GM13976 (cell line): ENCODE measurements at places on chromosomes 1 and 21.

DNA sequence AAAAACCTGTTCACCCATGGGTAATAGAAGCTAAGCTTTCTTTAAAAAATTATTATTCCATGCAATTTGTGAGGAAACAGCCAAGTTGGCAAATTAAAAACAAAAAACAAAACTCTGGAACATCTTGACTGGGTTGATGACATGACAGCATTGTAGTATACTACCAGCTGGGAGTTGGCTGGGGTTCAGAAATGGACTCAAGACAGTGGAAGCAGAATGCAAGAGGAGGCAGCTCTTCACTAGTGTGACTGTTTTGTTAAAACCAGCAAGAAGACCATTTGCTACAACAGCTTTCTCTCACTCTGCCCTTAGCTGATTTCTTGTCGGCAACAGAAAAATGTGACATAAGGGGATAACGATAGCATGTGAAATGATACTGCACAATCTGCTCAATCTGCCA lies 1298.9 kb upstream of the ADGRL4 start:
- no peak for DNase-seq

- no peak for DNase-seq
These were observed 26.9 kb downstream of the IGSF21 start for GRCh38 chr1:18134324-18135046.

DNA sequence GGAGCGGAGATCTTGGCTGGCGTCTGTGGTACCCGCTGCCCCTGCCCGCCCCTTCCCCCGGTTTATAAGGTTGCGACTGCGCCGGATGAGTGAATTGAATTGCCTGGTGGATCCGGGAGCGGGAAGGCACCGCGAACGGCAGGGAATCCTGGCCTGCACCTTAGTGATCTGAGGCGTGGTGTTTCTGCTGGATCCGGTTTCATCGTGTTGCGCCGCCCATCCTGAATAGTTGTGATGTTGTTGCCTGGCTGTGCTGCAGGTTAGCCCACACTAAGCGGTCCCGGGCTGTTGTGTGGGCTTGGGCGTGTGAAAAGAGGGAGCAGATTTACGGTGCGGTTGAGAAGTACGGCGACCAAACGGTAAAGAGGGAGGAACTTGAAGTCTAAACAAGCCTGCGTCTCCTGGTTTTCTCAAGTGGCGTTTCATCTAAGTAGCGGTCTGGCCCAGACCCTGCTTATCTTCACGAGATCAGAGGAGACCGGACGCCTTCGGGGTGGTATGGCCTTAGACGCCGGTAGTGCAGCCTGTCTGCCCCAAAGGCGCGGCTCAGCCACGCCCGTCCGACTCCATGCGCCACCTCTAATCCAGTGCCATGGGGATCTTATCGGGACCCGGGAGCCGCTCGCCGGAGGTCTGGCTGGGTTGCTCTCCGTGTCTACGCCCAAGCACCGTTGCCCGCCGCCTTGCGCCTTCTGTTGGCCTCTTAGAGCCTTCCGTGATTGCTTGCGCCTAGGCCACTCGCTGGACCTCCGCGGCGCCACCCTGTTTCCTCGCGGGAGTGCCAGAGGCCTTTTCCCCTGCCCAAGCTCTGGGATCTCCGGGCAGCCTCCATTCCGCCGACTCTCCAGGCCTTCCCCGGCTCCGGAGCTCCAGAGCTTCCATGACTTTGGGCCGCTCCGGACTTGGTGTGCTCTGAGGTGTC lies 87.5 kb upstream of the RHOU start:
- peak; percentile 29 for DNase-seq

- no peak for DNase-seq
These were observed 36.7 kb downstream of the NEK2 start for GRCh38 chr1:211638689-211639101.

GRCh38 chr1:21939650-21940374 lies 2.7 kb upstream of the HSPG2 start:
- DNase-seq: no peak

GRCh38 chr1:67608661-67609576 lies 76.1 kb upstream of the GADD45A start:
- DNase-seq: no peak

DNA sequence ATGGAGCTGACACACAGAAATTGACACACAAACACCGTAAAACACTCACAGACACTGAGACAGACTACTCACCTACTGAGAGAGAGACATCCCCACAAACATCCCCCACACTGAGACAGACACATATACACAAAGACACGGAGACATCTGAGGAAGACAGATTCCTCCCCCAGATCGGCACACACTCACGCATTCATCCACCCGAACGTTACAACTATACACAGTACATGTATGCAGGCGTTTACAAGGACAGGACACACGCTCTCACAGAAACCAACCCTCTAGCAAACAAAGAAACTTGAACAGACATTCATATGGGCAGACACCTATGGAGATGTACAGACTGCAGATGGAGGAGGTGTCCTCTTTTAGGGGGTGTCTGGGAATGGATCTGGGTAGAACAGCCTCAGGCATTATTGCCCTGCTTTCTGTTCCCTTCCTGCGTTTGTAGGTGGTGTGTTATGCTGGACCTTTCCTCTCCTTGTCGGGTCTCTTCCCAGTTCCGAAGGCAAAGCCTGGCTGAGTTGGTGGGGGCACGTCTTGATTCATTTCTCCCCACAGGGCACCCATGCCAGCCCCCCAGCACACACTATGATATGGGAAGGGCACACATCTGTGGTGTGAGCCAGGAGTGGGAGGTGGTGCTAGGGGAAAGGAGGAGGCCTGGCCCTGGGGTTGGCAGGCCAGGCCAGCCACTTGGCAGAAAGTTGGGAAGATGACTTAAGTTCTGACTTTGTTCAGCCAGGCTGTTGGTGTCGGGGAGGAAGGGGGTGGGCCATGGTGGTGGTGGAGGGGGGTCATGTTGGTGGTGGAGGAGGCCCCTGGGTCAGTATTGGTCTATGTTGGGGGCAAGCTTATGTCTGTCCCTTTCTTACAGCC lies 1.5 kb downstream of the KIRREL1 start:
- no peak for DNase-seq

- DNase-seq: no peak
These were observed 27.0 kb downstream of the DISC1 start for GRCh38 chr1:231653632-231654031.

DNA sequence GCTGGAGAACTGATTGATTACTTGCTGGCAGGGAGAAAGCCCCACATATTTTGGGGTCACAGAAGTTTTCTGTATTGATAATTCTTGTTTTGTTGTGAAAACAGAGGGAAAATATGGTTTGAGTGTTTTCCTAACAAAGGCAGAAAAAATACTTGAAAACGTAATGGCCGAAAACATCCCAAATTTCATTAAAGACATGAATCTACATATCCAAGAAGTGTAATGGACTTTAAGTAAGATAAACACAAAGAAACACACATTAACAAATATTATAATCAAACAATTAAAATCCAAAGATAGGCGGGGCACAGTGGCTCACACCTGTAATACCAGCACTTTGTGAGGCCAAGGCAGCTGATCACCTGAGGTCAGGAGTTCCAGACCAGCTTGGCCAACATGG lies 39.6 kb downstream of the SHCBP1L start:
- DNase-seq: no peak

DNA sequence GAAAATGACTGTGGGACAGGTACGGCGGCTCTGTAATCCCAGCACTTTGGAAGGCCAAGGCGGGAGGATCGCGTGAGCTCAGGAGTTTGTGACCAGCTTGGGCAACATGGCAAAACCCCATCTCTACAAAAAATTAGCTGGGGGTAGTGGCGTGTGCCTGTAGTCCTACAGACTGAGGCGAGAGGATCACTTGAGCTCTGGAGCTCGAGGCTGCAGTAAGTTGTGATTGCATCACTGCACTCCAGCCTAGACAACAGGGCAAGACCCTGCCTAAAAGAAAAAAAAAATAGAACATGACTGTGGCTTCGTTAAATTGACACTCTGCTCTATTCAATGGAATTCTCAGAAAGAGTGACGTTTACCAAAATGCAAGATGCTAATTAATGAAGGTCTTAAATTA lies 3.9 kb upstream of the DBT start:
- DNase-seq: no peak

DNA sequence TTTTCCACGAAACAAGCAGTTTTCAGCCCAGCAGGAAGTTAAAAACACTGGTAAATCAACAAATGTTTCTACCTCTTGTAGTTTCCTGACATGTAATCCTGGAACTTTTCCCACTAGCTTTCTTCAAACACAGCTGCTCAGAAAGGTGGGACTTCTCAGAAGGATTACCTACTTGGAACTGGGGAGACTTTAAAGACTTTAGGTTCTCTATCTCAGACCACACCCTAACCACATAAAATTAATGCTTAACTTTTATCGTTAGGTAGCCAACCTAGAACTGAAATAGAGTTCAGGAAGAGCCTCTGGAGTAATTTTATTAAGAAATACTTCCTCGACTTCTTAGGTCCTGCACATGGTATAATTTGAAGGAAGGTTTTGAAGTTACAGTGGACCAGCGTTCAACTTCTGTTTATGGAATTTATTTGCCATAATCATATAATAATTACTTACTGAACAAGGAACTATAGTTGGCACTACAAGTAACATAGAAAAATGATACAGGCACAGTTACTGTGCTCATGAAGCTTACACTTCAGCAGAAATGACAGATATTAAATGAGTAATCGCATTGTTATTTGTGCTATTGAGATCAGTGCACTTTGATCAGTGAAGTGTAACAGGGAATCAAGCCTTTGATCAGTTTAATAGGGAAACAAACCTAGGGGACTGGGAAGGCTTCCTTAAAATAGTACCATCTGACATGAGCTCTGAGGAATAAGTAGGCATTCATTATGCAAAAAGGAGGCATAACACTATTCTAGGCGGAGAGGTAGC lies at the start of gene BCL2L15:
Gene BCL2L15 (minus strand): TSS at position 180 of the 774 bp plus-strand sequence. CDS start 206 bp downstream, outside the sequence.
- DNase-seq: no peak

DNA sequence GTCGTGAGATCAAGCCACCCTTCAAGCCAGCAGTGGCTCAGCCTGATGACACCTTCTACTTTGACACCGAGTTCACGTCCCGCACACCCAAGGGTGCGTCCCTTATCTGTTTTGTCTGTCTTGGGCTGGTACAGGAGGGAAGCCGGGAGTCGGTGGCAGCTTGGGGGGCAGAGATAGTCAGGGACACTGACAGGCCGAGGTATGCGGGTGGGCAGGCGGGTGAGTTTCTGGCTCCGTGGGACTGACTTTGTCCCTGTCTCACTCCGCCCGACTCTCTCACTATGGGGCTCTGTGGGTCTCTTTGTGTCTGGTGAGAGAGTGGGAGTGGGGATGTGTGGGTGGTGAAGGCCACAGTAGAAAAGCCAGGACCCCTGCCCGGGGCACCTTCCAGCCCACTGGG lies 27.4 kb downstream of the RPS6KA1 start:
- DNase-seq: no peak

GRCh38 chr1:235855811-235856429 lies 10.8 kb downstream of the LYST start:
- DNase-seq: peak; percentile 45

DNA sequence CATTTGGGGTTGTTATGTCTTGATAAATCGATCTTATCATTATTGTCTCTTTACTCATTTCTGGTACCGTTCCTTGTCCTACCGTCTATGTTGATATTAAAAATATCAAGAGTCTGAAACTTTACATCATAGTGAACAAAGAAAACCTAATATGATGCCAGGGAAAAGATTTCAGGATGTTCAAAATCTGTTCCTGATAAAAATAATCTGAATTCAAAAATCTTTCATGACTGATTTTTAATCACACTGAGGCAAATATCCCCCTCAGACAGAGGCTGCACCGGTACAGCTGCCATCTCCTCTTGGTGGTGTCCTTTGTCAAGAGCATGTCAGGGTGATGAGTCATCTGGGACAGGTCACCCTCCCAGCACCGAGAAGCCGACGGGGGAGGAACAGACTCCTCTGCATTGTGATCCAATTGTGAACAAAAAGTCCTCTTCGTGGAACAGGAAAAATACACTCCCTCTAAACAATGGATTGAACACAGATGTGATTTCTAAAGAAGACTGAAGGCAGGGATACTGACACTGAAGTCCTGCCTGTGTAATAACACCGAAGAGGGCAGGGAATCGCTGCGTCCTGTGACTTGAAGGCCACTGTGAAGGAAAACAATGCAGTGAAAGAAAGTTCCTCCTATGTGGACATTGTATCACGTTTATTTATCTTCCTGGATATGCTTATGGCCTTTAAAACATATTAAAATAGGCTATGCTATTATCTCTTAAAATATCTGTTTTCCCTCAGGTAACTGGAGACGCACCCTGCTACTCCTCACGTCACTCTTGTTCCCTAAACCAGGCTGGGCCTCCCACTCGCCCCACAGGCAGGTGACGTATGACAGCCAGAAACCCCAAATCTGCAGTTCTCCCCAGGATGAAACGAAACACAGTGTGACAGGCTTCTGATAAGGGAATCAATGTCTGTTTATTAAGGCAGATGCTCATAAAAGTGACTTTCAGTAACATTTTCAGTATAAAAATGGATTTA lies 4.3 kb upstream of the SPATC1L start:
- DNase-seq: no peak

DNA sequence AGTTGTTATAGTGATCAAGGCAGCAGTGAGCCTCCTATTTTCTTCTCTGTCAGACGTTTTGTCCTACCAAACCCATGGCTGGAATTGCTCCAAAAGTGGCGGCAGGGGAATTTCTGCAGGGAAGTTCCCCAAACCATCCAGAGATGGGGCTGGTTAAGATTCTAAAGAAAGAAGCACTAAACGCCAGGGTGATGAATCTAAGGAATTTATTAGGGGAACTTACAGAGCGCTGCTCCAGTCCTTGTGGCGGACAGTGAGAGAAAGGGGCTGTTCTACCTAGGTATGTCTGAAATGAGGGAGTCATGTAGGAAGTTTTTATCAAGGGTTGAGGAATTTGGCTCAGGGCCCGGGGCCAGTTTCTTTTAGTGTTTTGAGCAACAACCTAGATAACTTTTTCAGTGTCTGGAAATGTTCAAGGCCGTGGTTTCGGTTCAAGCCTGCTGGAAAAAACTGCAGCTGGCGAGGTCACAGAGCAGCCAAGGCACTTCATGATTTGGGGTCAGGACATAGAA lies 222.4 kb upstream of the B3GALT2 start:
- DNase-seq: no peak

- DNase-seq: no peak
These were observed 48.9 kb upstream of the GORAB start for GRCh38 chr1:170483051-170483450.

- DNase-seq: no peak
These were observed 1568.3 kb downstream of the AMY1C start for GRCh38 chr1:105317976-105318375.

DNA sequence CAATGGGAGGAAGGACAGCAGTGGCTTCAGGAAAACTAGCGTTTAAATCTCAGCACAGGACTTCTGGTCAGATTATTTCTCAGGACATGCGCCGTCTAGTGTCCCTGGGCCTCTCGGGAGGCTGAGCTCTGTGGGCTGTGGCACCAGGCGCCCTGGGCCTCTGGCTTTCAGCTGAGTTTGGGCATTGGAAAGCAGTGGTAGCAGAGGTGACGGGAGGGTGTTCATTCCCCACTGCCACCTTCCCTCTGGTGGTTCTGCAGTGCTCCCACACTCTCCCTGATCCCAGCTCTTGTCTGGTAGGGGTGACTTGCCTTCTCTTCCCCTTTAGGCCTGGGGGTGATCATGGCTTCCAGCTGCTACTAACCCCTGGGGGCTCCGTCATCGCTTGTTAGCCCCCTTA lies 42.2 kb upstream of the USP1 start:
- DNase-seq: no peak

- DNase-seq: no peak
These were observed 71.3 kb downstream of the TOR3A start for GRCh38 chr1:179153217-179153616.
